Motor neuron (in vitro differentiated cells): ENCODE measurements at places on chromosomes 12 and 14. TPM values are rescaled to one million over a fixed set of nuclear protein-coding genes. Genes with fewer than 3 reads are reported as not detected.

The KRT6A gene
- not detected in 2 replicates for total RNA-seq

The TBC1D30 gene
- 5.1 and 5.8 TPM in 2 replicates for total RNA-seq

The TNS2 gene
- total RNA-seq: 4.4 and 5.6 TPM in 2 replicates

The FGF6 gene
- total RNA-seq: not detected in 2 replicates

The SERPINA4 gene
- not detected in 2 replicates for total RNA-seq

The RNASE1 gene
- not detected in 2 replicates for total RNA-seq

The TMEM19 gene
- 8.1 and 8.2 TPM in 2 replicates for total RNA-seq

The BDKRB1 gene
- total RNA-seq: 1.9 and 2.3 TPM in 2 replicates

The EPS8 gene
- 36.7 and 41.9 TPM in 2 replicates for total RNA-seq

The PLEKHD1 gene
- 0.57 and 1.1 TPM in 2 replicates for total RNA-seq
